Tibial nerve (tissue), 4 donors: ENCODE measurements at places on chromosomes 11 and 22. TPM values are rescaled to one million over a fixed set of nuclear protein-coding genes. Genes with fewer than 3 reads are reported as not detected.

DNA sequence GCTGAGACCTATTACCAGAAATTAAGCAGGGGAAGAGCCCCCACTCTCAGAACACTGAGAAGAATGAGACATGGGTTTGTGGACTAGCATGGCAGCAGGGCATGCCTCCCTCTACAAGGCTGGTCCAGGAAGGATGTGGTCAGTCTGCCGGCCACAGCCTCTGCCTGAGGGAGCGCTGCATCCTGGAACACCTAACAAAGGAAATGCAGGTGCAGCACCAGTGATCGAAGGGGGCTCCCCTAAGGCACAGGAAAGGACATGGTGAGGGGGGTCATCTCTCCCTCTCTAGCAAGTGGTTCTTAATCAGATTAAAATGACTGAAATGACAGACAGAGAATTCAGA, 40.6 kb upstream of the ARL14EP start:
- no peaks in the 10 kb centered on the region for H3K4me1 ChIP-seq
- H3K36me3 ChIP-seq = no peaks in the 10 kb centered on the region
- no peaks in the 10 kb centered on the region for H3K27me3 ChIP-seq
- H3K27ac ChIP-seq = no peak overlapping the region
- DNase-seq = no peak

Gene LGR4
- total RNA-seq = 31.9 TPM

DNA sequence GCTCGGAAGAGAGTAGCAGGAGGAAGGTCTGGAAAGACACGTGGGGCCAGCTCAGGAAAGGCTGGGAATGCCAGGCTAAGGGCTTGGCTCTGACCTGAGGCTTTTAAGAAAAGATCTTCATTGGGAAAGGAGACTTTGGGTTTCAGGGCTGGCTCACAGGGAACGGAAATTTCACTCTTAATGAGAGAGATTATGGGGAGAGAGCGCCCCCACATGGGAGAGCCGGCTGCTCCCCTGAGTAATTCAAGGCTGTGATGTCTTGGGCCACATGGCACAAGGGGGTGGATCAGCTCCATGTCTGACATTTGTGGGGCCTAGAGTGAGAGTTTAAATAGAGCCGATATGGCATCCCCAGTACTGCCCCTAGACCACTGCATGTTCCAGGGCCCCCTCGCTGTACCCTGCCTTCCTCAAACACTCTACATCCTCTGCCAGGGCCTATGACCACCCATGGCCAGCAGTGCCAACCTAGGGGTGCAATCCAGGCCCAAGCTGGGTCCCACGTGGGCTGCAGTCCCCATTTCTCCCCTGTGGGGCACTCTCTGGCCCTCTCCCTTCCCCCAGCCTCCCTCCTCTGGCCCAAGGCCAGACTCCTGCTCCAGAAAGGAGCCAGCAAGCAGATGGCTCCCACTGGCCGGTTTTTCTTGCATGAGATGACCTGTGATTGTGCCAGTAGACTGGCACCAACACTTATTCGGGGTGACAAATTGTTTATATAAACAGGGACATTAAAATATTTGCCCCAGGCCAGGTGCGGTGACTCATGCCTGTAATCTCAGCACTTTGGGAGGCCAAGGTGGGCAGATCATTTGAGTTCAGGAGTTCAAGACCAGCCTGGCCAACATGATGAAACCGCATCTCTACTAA, 75.2 kb downstream of the ISX start:
- H3K4me1 ChIP-seq = no peaks in the 10 kb centered on the region
- H3K4me3 ChIP-seq = no peak overlapping the region
- H3K27me3 ChIP-seq = no peaks in the 10 kb centered on the region
- H3K27ac ChIP-seq = no peak overlapping the region

DNA sequence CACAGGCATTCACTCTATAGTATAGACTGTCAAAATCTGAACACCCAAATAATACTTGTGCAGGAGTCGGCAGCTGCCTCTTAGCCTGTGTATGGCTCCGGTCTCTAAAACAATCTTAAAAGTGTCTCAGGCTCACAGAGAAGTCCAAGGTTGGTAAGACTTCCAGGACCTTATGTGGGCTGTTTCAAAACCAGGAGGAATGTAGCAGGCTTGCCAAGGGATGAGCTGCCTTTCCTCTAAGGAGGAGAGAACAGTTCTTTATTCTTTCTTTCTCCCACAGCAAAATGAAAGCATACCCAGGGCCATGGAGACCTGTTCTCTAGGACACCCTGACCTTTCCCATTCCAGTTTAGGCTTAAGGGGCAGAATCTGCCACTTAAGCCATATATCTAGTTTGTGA, 176.5 kb downstream of the TRPC6 start:
- no peak overlapping the region for H3K4me3 ChIP-seq
- no peaks in the 10 kb centered on the region for H3K36me3 ChIP-seq
- DNase-seq = peak; percentile 26
- H3K4me1 ChIP-seq = no peaks in the 10 kb centered on the region
- no peak overlapping the region for H3K27ac ChIP-seq

DNA sequence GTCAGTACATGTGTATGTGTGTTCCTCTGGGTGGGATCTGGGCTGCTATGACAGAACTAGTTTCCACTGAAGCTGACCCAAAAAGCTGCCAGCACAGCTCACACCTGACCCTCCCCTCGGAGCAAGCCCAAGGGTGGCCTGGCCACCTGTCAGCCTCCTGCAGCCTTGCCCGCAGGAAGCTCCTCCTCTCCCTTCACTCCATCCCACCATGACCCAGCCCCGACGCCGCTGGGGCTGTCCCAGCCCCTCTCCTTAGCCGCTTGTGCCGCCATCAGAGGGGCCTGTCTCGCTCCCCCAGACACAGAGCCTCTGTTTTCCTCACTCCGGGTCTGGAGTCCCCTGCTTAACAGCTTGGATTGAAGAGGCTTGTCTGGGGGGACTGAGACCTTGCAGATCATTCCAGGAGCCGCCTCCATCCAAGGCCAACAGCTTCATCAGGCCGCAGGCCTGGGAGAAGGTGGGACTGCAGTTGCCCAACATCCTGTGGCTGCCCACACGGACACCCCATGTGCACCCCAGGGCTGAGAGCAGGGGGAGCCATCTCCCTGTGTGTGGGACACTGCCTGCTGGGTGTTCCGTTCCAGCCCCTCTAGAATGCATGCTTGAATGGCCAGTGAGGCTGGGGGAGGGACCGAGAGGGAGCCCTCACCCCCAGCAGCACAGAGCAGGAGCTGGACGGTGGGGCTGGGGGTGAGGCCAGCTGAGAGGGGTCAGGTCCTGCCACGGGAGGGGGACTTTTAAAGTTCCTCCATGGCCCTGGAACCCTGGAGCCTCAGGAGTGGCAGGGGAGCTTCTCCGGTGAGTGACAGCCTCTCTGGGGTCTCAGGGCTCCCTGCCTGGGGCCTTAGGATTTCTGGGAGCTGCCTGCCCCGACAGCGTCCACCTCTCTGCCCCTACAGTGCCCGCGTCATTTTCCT, 696 bp downstream of the MRGPRF start:
- H3K27me3 ChIP-seq = no peaks in the 10 kb centered on the region
- H3K4me3 ChIP-seq = peak overlapping the region; percentile 43
- H3K27ac ChIP-seq = peak overlapping the region; percentile 95
- no peaks in the 10 kb centered on the region for H3K36me3 ChIP-seq
- no peak for DNase-seq

Gene JAML
- total RNA-seq = 4.4 TPM

DNA sequence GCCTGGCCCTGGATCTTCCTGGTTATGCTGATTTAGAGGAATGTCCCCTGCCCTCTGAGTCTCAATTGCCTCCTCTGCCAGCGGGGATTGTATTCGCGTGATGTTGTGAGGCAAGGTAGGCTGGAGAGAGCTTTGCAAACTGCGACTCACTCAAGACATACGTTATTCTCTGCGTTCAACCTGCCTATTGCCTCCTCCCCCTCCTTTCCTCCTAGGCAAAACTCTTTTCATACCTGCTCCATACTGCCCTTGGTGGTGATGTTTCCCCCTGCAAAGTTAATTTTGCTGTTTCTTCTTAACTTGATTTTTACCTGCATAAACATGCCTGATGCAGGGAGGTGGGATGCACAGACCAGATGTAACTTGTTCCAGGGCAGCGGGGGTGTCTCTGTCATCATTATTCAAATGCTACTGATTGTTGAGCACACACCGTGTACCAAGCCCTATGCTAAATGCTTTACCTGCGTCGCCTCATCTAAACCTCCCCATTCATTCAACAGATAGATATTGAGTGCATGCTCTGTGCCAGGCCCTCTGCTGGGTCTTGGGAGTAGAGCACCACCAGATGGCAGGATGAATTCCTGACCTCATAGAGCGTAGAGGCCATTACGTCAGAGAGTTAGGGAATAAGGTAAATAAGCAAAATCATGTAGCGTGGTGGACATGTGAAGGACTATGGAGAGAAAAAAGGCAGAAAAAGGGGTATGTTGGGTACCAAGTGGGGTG, 29.0 kb downstream of the SGSM1 start:
- no peaks in the 10 kb centered on the region for H3K27me3 ChIP-seq
- no peak overlapping the region for H3K4me3 ChIP-seq
- no peak overlapping the region for H3K27ac ChIP-seq
- H3K4me1 ChIP-seq = no peaks in the 10 kb centered on the region
- DNase-seq = no peak

DNA sequence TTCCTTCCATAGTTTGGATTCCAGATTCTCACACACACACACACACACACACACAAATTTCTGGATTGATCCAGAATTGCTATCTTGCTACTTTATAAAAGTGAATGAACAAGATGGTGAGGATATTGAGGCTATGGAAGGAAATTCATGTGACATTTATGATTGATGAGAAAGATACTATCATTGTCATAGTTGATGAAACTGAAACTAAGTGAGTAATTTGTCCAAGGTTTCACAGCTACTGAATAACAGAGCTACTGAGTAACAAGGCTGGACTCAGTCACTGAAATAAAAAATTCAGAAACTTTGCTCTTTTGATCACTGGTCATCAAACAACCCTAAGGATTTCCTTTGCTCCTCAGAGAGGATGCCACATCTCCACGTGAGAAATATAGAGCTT, 16.2 kb downstream of the OR5D16 start:
- no peak for DNase-seq
- no peak overlapping the region for H3K4me3 ChIP-seq
- H3K27me3 ChIP-seq = no peaks in the 10 kb centered on the region
- H3K36me3 ChIP-seq = no peaks in the 10 kb centered on the region
- H3K4me1 ChIP-seq = no peaks in the 10 kb centered on the region

DNA sequence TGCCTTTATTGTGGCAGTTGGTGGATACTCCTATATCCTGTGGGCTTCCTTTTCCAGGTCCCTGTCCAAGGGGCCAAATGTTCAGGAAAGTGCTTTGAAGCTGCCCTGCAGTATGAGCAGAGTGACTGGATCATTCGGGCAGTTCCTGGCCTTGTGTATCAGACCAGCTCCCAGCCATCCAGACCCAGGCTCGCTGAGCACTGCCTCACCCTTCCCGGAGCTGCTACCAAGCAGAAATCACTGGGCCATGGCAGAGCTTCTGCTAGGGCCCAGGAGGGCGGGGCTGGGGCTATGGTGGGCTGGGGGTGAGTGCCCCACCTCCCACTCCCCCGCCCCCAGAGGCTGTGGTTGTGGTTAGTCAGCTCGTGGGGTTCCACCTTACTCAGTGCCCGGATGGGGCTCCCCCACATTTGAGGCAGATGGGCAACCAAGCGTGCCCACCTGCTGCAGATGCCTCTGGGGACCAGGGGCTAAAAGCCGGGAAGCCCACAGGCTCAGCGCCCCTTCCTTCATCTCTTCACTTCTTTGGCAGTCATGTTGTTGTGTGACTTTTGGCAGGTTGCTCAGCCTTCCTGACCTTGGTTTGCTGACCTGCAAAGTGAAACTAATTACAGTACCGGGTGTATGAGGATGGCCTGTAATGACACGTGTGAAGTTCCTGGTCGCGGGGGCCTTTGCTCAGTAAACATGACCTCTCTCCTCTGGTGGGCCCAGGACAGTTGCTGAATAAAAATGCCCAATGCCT, 2.1 kb upstream of the LRRC32 start:
- H3K4me1 ChIP-seq = peaks cover 32% of the 10 kb centered on the region
- H3K4me3 ChIP-seq = no peak overlapping the region
- no peak for DNase-seq
- H3K27ac ChIP-seq = peak overlapping the region; percentile 84

Gene ZP1
- total RNA-seq = not detected

GRCh38 chr11:9626496-9627394, 37.1 kb upstream of the SWAP70 start:
- no peak for DNase-seq
- no peak overlapping the region for H3K27ac ChIP-seq
- no peaks in the 10 kb centered on the region for H3K27me3 ChIP-seq
- H3K4me3 ChIP-seq = no peak overlapping the region

DNA sequence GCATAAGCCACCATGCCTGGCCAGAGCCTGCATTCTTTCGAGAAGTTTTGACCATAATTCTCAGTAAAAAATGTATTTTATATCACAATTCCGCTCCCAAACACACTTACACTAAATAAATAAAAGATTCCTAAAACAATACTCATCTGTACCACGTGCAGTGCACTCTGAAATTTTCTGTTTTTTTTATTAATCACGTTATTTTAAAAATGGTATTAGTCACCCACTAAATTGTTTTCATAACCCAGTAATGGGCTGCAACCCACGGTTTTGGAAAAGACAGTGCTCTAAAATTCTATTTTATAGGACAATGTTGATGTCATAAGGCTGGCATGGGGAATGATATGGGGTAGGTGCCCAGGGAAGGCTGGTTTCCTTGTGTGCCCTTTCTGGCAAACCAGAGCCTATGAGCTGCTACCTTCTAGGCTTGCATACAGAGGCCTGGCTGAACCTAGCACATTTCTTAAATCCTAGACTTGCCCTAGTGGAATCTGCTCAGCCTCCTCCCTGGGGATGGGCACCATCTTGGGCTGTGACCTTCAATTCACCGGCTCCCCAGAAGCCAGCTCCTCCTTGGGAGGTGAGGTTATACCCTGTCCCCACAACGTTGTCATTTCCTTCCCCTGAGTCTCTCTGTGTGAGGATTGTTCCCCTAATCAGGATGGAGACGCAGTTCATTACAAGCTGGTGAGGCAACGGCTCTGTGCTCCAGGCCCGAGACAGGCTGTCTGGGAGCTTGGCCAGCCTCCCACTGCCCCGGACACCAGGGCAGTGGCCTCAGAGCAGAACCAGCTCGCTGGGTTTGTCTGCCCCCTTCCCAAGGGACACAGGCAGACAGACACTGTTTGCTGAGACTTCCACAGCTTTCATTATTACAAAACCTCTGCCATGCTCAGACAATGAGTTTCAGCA, 116.5 kb upstream of the NAV2 start:
- H3K4me3 ChIP-seq = no peak overlapping the region
- no peak for DNase-seq
- no peak overlapping the region for H3K27ac ChIP-seq
- no peaks in the 10 kb centered on the region for H3K27me3 ChIP-seq

GRCh38 chr11:69202511-69203221, 46.9 kb downstream of the SMIM38 start:
- no peaks in the 10 kb centered on the region for H3K36me3 ChIP-seq
- H3K4me3 ChIP-seq = no peak overlapping the region
- H3K4me1 ChIP-seq = no peaks in the 10 kb centered on the region
- H3K27ac ChIP-seq = no peak overlapping the region
- H3K27me3 ChIP-seq = no peaks in the 10 kb centered on the region
